ENCODE measurements at places on chromosomes 13 and 19. TPM values are rescaled to one million over a fixed set of nuclear protein-coding genes. Genes with fewer than 3 reads are reported as not detected.

DNA sequence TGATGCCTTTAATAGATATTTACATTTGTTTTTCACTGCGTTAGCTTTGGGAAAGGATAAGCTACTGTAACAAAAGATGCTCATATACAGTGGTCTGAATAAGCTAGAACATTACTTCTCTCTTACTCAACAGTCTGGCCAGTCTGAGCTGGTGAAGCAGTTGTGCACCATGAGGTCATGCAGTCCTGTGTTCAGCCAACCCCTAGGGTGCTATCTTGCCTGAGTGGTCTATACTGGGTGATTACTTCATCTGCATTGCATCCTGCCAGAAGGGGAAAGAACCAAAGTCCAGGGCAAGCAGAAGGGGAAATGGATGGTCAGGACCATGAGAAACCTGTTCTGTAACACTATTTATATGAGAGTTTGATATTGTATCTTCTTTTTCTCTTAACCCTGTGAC is 31.5 kb downstream of the ERCC5 start:
- no peak for DNase-seq

- DNase-seq: no peak
Observed at GRCh38 chr19:41367848-41368301, 3.9 kb upstream of the B9D2 start.

GRCh38 chr19:18282788-18283141 is 1.3 kb upstream of the JUND start:
- DNase-seq: no peak

DNA sequence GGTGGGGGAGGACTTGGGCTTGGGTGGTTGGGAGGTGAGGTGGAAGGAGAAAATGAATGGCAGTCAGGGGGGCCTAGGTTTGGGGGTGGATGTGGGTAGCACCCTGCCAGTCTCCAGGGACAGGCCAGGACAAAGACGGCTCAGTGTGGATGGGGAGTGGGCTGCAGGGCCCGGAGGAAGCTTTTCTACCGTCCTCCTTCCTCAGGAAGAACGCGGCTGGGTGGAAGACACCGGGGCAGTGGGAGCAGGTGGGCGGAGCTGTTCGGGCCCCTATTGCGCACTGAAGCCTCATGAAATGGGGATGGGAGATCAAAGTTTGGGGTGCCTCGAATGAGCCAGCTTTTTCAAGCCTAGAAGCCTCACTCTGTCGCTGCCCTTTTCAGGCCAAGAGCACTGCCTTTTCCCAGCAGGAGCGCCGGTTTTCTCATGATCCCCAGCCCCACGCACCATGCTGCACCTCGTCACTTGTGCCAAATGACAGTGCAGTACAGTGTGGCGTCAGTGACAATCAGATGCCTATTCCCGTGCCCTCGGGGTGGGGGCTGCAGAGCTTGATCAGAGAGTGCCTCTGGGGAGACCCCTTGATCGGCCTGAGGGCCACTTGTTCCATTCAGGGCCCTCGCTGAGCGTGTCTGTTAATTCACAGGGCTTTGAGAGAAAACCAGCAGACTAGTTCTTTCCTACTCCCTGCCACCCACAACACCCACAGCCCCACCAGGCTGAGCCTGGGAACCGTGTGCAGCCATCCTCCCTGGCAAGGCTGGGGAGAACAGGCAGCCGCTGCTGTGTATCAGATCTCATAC is 1.5 kb downstream of the CALM3 start:
- DNase-seq: no peak

- DNase-seq: no peak
Observed at GRCh38 chr13:112605531-112605990, 17.6 kb upstream of the TUBGCP3 start.

DNA sequence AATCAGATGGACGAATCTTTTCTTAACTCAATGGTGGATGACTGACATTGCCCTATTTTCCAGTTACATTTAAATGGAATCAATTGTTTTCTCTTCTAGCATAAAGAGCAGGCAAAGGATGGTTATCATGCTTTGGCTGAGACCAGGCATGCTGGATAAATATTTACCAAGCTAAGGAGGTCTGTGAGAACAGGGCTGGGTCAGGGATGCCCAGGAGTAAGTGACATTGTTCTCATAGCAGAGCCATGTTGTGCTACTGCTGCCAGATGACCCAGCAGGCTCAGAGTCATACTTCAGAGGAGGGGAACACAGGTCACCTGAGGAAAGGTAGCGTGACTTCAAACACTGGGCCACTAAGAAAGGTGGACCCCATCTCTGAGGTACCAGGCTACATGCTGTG is 116.0 kb upstream of the RNF113B start:
- no peak for DNase-seq

- no peak for DNase-seq
Observed at GRCh38 chr13:59261928-59262488, 901.7 kb downstream of the DIAPH3 start.

- no peak for DNase-seq
Observed at GRCh38 chr19:50449236-50449899, 16.7 kb downstream of the MYBPC2 start.

DNA sequence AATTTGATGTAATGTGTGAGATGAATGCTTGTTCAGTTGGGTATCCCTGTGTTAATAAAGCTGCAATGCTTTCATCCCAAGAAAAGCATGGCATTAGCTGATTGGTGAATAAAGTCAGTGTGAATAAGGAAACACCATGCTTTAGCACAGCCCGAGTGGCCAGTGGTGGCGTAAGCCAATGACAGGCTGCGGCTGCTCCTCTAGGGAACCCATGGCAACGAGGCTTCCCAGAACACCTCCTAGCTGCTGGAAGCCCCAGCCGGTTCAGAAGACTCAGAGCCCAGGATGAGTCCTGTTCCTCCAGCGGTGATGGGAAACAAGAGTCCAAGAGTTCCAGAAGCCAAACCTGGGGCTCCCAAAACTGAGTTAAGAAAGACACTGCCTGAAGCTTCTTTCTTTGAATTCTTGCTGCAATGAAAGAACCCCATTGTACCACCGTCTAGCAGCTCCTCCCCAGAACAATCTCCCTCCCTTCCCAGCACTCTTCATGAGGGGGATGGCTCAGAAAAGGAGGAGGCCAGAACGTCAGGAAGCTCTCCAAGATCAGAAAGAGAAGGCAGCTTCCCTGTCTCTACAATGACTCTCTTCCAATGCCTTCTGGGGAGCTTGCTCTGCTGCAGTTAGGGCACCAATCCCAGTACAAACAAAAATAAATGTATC is 58.2 kb downstream of the TSHZ3 start:
- DNase-seq: no peak

DNA sequence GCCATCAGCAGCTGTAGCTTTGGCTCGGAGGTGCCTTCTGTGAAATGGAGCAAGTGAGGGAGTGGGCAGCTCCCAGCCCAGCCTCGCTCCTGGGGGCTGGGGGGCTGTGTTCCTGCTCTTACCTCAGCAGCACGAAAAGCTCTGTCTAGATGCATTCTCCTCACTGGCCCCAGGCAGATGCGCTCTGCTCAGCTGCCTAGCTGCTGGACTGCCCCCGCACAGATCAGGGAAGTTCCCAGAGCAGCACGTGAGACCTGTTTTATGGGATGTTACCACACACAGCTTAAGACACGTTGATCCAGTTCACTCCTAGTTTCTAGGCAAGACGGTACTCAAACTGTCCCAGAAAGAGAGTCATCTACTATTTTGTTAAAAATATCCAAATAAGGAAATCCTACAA is 13.6 kb downstream of the LCP1 start:
- no peak for DNase-seq

- DNase-seq: no peak
Observed at GRCh38 chr19:56132316-56132822, 8.7 kb upstream of the ZNF444 start.

GRCh38 chr13:26441476-26441875 is 116.0 kb upstream of the WASF3 start:
- DNase-seq: no peak

DNA sequence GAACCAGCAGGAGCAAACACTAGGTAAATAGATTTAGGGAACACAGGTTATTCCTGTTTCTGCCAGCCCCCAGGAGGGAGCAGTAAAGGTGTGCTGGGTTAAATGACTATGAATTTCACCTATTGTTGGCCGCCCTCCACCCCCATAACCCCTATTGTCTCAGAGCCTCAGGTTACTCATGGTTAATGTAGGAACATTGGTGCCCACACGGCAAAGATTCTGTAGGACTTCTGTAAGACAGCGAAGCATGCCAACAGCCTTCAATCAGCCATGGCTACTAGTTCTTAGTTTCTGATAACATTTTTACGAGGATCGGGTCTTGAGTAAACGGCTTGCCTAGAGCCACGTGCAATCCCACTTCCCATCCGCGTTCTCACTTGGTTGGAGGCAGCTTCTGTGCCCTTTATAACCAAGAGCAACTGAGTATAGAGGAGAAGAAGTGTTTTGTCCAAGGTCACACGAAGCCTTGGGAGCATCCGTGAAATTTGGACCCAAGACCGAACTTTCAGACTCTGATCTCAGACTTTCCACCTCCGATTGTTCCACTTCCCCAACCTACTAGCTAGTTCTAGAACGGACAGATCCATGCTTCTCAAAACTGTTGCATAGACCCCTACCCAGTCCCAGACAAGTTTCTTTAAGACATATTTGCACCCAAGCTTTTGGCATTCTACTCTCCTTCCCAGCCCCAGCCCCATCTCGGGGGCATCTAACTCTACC is 5.1 kb upstream of the CACNG8 start:
- no peak for DNase-seq

- no peak for DNase-seq
Observed at GRCh38 chr13:105403086-105403485, 1132.4 kb downstream of the EFNB2 start.

DNA sequence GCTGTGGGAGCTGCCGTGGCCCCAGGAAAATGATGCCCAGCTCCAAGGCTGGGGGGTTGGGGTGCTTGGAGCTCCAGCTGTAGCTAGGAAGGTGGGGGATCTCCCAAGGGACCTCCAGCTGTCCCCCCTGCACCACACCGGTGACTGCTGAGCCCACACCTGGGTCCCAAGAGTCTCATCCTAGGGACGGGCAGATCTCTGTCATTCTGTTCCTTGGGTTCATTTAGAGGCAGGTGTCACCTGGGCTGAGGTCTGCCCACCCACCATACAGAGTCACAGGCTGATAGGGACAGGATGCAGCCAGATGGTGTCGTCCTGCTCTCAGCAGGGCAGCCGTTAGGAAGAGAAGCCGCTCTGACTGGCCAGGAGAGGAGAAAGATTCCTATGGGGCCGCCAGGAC is 5.3 kb downstream of the F2RL3 start:
- no peak for DNase-seq

DNA sequence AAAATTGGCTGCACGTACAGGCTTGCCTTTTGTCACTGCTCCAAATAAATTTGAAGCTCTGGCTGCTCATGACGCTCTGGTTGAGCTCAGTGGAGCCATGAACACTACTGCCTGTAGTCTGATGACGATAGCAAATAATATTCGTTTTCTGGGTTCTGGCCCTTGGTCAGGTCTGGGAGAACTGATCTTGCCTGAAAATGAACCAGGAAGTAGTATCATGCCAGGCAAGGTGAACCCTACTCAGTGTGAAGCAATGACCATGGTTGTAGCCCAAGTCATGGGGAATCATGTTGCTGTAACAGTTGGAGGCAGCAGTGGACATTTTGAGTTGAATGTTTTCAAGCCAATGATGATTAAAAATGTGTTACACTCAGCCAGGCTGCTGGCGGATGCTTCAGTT is 16.1 kb upstream of the AKAP11 start:
- no peak for DNase-seq

DNA sequence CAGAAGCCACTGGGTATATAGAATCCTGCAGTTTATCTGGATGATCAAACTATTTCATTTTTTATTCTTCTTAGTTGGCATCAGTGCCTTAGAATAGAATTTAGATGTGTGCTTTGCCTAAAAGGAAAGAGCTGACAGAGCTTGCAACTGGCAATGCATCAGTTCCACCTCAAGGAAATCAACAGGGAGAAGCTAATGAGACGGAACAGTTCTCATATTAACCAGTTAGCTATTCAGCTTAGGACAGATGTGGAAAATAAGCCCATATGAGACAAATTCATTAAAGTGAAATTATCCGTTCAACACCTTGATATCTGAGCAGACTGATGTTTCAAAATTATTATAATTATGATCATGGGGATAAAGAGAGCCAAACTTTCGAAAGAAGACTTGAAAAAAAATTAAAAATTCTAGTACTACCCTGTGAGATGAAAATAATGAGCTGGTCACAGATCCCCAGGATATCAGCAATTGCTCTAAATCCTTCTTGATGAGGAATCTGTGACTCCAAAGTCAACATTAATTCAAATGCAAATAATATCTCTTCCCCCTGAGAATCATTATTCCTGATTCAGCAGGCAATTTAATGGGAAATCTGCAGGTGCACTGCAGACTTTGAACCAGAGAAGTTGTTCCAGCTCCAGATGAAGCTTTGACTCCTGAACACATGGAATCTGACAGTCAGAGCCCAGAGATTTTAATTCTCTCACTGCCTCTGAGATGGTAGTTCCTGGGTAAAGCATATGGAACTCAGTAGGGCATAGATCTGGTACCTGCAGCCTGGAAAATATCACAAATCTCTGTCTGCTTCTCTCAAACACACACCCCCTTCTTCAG is 486.8 kb downstream of the FOXO1 start:
- no peak for DNase-seq

- DNase-seq: no peak
Observed at GRCh38 chr19:2761876-2762782, 20.9 kb downstream of the SGTA start.

DNA sequence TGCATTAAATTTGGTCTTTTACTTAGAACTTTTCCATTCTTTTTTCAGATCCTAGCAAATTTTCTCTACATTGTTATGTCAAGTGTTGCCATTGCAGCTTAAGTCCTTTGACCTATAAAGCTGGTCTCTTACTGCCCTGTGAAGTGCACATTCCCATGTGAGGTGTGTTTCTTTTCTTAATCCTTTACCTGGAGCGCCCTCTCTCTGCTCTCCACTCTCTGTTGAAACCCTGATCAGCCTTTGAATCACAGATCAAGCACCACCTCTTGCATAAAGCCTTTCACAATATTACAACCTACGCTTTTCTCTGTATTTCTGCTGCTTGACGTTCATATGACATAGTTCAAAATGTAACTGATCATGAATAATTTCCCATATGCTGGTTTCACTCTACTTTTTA is 84.8 kb downstream of the PCDH17 start:
- DNase-seq: no peak

GRCh38 chr19:3656747-3657394 is 30.3 kb upstream of the CACTIN start:
- DNase-seq: no peak

- no peak for DNase-seq
Observed at GRCh38 chr13:98681049-98681448, 71.4 kb downstream of the SLC15A1 start.

GRCh38 chr13:108326309-108326708 is 56.8 kb downstream of the TNFSF13B start:
- DNase-seq: no peak

Gene COX7A1
- 213 TPM for polyA plus RNA-seq

Gene PSG7
- not detected for polyA plus RNA-seq

Gene FBXO46
- polyA plus RNA-seq: 13.3 TPM

Gene B9D2
- polyA plus RNA-seq: 2.0 TPM

Gene SIX5
- polyA plus RNA-seq: 16.9 TPM

Gene CATSPERD
- 0.20 TPM for polyA plus RNA-seq

Gene PSMD8
- 111 TPM for polyA plus RNA-seq

Gene TMEM86B
- polyA plus RNA-seq: 1.5 TPM

Gene CEACAM3
- 0.48 TPM for polyA plus RNA-seq

Gene FLT3
- 0.13 TPM for polyA plus RNA-seq

Gene PCDH8
- polyA plus RNA-seq: not detected
